ENCODE measurements at places on chromosomes 3 and 15.

GRCh38 chr3:188137051-188137450 is 16.9 kb upstream of the LPP start:
- no peak for DNase-seq

- no peak for DNase-seq
Observed at GRCh38 chr3:52820736-52821135, 9.7 kb downstream of the ITIH4 start.

DNA sequence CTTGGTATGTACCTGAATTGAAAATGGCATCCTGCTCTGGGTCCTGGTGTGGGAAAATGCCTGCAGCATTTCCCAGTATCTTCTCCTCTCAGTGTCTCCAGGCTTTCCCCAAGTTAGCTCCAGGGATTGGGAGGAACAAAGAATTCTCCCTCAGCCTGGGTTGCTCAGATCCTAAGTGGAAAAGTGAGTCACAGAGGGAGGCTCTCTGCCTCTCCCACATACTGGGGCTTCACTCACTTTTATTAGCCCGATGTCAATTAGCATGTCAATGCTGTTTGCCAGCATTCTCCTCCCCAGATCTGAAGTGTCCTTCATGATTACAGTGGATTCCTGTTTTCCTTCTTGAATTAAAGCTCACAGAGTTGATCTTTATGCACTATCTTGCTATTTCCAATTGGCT is 655.0 kb downstream of the EPHA3 start:
- DNase-seq = no peak

DNA sequence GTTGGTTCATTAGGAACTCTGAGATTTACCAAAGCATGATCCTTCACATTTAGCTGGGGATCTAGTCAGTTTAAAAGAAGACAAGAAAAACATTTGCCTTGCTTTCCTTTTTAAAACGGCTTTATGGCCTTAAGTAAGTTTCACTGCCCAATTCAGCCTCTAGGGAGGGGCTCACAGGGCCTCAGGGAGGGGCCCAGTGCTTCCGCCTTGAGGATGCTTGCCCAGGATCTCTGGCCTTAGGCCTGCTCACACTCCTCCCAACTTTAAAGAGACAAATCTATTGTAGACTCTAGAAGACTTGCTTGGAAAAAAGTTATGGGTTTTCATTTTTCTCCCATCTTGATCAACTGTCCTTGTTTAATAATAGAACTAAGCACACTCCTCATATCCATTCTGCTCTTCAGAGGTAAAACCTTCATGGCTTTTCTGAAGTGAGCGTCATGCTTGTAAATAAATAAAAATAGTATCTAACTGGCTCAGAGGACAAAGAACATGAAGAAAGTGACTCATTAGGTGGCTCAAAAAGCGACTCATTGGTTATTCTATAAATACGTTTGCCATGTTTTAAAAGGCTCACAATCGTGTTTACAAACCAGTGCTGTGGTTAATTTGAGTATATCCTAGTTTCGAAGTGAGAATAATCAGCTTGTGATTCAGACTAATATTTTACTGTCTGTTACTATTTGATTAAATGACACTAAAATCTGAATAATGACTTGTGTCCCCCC is 13.7 kb downstream of the PDHB start:
- no peak for DNase-seq

GRCh38 chr3:37668431-37668817 is 193.3 kb upstream of the CTDSPL start:
- no peak for DNase-seq

DNA sequence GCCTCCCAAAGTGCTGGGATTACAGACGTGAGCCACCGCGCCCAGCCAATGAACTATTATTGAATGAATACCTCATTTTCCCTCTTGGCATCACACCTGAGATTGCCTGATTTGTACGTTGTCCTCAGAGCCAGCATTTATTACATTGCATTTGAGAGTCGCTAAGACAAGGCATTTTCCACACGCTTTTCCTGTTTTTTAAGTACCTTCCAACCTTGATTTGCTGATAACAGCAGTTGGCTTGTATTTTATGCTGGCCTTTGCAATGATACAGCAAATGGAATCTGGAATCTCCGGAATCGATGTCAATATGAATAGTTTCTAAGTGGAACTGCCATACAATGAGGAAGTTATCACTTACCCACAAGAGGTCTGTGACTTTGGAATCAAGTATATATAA is 15.7 kb upstream of the CNBP start:
- DNase-seq = no peak

- DNase-seq = no peak
Observed at GRCh38 chr3:52036829-52037228, 19.5 kb downstream of the DUSP7 start.

DNA sequence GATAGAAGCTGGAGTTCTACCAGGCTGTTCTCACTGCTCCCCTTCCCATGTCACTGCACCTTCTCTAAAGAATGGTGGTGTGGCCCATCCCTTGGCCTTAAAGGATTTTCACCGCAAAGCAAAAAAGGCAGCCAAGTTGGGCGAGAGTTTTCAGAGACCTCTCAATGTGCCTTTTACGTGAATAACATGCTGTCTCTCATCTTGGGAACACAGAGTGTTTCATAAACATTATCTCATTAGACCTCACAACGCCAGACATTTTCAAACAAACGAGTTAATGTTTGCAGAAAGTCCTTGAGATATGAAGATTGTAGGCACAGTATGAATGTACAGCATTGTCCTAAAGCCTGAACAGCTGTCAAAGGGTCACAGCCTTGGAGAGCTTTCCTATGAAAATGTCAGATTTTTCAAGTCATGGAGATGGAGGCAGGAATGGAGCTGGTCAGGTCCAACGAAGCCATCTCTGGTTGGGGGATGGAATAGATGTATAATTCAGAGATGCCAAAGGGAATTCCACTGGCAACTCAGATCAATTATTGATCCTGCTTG is 21.3 kb downstream of the TM4SF1 start:
- no peak for DNase-seq

GRCh38 chr3:184874709-184875644 is 63.0 kb downstream of the VPS8 start:
- no peak for DNase-seq

DNA sequence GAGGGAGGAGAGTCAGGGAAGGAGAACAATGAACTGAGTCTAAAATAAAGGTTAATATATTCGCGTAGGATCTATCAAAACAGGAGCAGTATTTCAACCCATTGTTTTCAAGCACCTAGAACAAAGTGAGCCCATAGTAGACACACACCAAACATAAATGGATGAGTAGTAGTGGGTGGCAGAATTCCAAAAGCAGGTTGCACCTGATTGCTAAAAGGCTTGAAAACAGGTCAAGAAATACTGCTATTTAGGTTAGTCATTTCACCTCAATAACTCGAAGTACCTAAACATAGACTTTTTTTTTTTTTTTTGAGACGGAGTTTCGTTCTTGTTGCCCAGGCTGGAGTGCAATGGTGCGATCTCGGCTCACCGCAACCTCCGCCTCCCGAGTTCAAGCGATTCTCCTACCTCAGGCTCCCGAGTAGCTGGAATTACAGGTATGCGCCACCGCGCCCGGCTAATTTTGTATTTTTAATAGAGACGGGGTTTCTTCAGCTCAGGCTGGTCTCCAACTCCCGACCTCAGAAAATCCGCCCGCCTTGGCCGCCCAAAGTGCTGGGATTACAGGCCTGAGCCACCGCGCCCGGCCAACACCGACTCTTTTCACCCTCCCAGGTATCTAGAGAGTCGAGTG is 855 bp upstream of the ABHD5 start:
- DNase-seq = no peak

DNA sequence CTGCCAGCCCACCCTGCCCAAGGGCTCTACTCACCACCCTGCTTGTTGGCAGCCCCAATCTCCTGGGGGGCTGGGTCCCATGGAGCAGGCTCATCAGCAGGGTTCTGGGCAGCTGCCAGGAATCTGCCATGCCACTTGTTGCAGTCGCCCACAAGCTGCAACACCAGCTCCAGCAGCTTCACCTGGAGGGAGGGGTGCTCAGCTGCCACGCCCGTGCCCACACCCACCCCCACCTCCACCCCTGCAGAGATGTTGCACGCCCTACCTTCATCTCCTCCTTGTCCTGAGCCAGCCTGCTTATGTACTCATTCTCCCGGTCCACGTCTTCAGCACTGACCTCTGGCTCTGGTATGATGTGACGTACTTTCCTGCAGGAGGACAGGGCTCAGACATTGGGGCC is 77.9 kb upstream of the C2CD4B start:
- no peak for DNase-seq

- no peak for DNase-seq
Observed at GRCh38 chr3:127152684-127153505, 40.0 kb upstream of the PRR23E start.

DNA sequence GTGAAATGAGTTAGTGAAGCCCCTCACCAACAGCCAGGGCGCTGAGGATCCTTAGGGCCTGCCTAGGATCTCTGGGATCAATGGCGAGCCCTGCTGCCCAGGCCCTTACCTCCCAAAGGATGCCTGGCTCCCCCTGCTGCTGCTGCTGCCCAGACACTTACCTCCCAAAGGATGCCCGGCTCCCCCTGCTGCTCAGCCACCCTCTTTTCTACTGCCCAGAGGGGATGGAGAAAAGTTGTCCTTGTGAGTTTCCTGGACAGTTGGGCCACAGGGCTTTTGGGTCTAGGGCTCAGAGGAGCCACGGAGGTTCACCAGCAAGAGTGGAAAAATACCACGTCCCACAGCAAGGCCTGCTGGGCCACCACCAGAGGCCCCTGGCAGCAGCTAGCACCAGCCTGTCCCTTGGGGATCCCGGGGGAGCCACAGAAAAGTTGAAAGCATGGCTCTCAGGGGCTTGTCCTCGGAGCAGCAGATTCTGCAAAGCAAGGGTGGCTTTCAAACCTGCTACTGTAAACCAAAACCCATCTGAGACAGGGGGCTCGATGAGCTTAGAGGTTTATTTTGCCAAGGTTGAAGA is 59.4 kb downstream of the SLC6A6 start:
- DNase-seq = peak; percentile 15

DNA sequence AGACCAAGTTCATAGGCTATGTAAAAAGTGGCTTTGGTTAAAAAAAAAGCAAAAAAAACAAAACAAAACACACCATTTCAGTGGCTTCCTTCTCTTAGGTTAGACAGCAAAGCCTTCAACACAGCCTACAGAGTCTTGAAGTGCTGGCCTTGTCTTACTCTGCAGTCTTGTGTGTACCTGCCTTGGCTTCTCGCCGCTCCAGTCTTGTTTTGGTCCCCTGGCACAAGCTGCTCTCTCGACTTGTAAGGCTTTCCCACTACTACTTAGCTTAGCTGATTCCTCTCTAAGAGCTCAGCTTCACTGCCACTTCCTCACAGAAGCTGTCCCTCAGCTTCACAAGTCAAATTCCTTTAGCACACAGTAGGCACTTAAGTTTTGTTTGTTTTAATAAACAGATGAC is 63.0 kb downstream of the ST3GAL6 start:
- DNase-seq = no peak

- no peak for DNase-seq
Observed at GRCh38 chr3:166810741-166811445, 569.2 kb downstream of the ZBBX start.

DNA sequence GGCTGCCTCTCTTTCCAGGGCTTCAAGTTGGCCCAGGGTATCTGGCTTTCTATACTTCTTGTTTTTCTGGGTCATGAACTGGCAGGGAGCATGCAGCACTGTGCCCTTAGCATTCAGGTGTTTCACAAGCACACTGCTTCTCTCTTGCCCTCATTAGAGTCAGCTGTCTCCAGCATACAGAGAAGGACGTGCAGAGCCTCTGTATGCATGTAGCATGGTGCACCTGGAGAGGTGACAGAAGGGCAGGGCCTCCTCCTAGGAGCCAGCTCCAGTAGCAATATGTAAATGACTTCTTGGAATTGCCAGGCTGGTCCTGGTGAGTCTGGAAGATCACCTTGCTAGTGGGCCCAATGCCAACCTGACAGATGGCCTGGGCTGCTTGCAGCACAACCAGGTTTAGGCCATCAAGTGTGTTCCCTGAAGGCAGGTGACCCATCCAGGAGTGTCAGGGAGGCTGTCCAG is 44.8 kb upstream of the ATP2C1 start:
- DNase-seq = no peak
